RWPE2 (cell line): ENCODE measurements at places on chromosomes 12 and 14.

GRCh38 chr14:21096978-21097635 lies 1.3 kb downstream of the ZNF219 start:
- H3K27ac ChIP-seq: peak overlapping the region; percentile 62
- peaks cover 6% of the 10 kb centered on the region; the same call in 1 of the 2 replicates for H3K36me3 ChIP-seq
- no peaks in the 10 kb centered on the region for H3K27me3 ChIP-seq
- no peak for DNase-seq
- peak overlapping the region; percentile 9 for H3K4me3 ChIP-seq

GRCh38 chr12:98373025-98373554 lies 142.3 kb upstream of the TMPO start:
- no peaks in the 10 kb centered on the region for H3K36me3 ChIP-seq
- H3K4me3 ChIP-seq: no peak overlapping the region
- DNase-seq: no peak
- no peak overlapping the region for H3K27ac ChIP-seq

DNA sequence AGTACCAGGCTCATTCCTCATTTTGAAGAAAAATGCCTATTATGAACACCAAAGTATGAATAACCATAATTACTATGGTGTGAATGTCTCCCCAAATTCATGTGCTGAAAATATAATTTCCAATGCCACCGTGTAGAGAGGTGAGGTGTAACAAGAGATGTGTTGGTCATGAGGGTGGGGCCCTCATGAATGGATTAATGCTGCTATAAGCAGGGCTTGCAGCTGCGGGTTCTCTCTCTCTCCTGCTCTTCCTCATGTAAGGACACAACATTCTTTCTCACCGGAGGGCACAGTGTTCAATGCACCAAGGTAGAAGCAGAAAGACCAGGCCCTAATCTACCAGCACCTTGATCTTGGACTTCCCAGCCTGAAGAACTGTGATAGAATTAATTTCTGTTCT lies 70.0 kb downstream of the TMTC1 start:
- H3K36me3 ChIP-seq: no peaks in the 10 kb centered on the region
- H3K4me1 ChIP-seq: no peaks in the 10 kb centered on the region
- no peak overlapping the region for H3K4me3 ChIP-seq
- H3K27me3 ChIP-seq: no peaks in the 10 kb centered on the region
- H3K27ac ChIP-seq: no peak overlapping the region

GRCh38 chr12:65854629-65855028 lies 30.3 kb downstream of the HMGA2 start:
- no peak overlapping the region for H3K4me3 ChIP-seq
- no peaks in the 10 kb centered on the region for H3K27me3 ChIP-seq
- H3K4me1 ChIP-seq: peaks cover 9% of the 10 kb centered on the region
- H3K27ac ChIP-seq: peak overlapping the region; percentile 36

GRCh38 chr14:76109087-76109880 lies 42.4 kb upstream of the GPATCH2L start:
- H3K27ac ChIP-seq: no peak overlapping the region
- H3K4me1 ChIP-seq: no peaks in the 10 kb centered on the region
- H3K27me3 ChIP-seq: peaks cover 4% of the 10 kb centered on the region
- no peaks in the 10 kb centered on the region for H3K36me3 ChIP-seq
- no peak overlapping the region for H3K4me3 ChIP-seq

DNA sequence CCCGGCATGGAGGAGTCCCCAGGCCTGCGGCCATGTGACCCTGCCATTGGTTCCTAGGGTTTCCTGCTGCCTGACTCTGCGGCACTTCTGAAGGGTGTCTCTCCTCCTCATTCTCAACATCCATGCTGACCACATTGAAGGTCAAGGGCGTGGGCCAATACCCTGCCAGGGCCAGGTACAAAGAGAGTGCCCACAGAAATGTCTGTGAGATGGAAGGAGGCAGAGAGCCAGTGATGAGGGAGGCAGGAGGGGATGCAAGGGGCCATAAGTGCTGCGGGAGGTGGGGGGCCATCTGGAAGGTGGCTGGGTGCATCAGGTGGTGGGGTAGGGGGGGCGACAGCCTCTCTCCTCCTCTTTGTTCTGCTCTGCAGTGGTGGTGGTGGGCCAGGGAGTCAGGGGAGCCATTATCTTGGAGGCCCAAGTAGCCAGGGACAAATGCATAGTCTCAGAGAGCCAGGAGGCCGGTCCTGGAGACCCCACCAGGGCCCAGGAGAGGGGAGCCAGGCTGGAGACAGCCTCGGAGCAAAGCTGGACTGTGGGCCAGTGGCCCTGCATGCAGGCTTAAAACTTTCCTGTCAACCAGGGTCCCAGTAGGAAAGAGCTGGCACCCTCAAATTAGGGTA lies 13.0 kb upstream of the CDC42BPB start:
- peaks cover 33% of the 10 kb centered on the region for H3K4me1 ChIP-seq
- no peaks in the 10 kb centered on the region for H3K27me3 ChIP-seq
- no peaks in the 10 kb centered on the region for H3K36me3 ChIP-seq

DNA sequence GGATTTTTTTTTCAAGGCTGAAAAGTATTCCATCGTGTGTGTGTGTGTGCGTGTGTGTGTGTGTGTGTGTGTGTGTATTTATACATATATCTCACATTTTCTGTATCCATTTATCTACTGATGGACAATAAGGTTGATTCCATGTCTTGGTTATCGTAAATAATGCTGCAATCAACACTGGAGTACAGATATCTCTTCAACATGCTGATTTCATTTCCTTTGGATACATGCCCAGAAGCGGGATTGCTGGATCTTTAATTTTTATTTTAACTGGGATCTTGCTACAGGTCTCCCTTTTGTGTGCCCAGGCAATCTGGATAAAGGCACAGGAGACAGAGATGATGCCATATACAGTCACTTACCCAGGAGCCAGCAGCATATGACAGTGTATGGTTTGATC lies 338.1 kb downstream of the SOX5 start:
- DNase-seq: no peak
- H3K4me3 ChIP-seq: no peak overlapping the region
- no peaks in the 10 kb centered on the region for H3K36me3 ChIP-seq
- no peaks in the 10 kb centered on the region for H3K27me3 ChIP-seq
- no peaks in the 10 kb centered on the region for H3K4me1 ChIP-seq

DNA sequence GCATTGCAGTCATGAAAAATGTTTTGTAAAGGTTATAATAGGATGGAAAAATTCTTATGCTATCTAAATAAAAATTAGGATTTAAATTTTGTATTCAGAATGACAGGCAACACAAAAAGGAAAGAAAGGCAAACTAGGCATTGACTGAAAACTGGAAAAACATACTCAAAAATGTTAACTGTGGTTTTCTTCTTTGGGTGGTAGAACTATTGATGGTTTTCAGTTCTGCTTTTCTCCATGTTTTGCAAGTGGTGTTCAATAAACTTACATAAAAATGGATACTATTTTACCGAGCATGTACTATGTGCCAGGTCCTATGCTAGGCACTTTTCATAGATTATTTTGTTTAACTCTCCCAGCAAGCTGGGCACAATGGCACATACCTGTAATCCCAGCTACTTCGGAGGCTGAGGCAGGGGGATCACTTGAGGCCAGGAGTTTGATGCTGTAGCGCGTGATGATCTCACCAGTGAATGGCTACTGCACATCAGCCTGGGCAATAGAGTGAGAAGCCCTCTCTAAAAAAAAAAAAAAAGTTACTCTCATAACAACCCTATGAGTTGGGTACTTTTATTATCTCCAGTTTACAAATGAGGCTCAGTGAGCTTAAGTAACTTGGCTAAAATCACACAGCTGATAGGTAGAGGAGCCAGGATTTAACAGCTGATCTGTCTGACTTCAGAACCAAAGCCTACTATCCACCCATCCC lies 26.3 kb upstream of the TCP11L2 start:
- H3K36me3 ChIP-seq: no peaks in the 10 kb centered on the region
- no peaks in the 10 kb centered on the region for H3K4me1 ChIP-seq
- H3K27ac ChIP-seq: no peak overlapping the region
- H3K27me3 ChIP-seq: no peaks in the 10 kb centered on the region
- H3K4me3 ChIP-seq: no peak overlapping the region
- DNase-seq: no peak

DNA sequence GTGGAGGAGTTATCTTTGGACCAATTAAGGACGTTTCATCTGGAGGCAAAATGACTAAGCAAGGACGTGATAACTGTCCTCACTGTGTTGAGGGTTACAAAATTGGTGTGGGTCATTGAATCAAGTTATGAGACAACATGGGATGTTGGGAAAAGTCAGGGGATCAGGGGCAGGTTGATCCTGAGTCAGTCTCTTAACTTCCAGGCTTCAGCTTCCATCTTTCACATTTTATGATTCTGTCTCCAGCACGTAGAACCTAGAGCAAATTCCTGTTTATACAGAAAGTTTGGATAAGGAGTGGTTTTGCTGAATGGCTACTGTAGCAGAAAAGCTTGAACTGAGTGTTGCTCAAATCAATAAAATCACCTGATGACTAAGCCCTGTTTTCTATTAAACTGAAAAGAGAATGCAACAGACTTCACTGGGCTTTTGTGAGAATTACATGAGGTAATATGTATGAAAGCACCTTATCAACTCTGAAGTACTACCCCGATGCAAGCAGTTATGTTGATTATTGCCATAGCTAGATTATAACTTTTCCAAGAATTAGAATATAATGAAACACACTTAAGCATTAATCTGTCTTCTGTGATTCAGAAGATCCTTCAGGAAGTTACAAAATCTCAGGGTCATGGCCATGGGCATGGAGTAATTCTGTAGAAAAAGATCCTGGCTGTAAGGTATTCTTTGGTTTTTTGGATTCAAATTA lies 184.8 kb downstream of the ETV6 start:
- no peaks in the 10 kb centered on the region for H3K27me3 ChIP-seq
- peaks cover 16% of the 10 kb centered on the region for H3K4me1 ChIP-seq
- no peak overlapping the region for H3K4me3 ChIP-seq
- DNase-seq: no peak

DNA sequence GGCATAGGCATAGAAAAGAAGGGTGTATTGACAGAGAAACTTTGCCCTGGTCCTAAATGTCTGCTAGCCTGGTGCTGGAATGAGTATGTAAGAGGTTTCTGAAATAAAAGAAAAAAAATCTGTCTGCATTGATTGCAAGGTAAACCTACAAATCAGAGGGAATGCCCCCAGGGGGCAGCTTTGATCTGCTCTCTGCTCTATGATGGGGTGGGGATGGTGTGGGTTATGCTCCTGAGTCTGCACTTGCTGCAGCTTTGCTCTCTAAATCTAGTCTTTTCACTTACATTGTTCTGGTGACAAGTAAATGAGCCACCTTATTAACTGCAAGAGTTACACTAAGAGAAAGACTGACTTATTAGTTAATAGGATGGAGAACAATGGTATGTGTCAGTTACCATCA lies 468.4 kb upstream of the STXBP6 start:
- no peaks in the 10 kb centered on the region for H3K27me3 ChIP-seq
- no peak for DNase-seq
- H3K36me3 ChIP-seq: no peaks in the 10 kb centered on the region
- H3K4me3 ChIP-seq: no peak overlapping the region
- no peaks in the 10 kb centered on the region for H3K4me1 ChIP-seq

GRCh38 chr14:50822501-50823042 lies 8.4 kb downstream of the NIN start:
- H3K4me3 ChIP-seq: no peak overlapping the region
- H3K27ac ChIP-seq: no peak overlapping the region
- no peak for DNase-seq
- no peaks in the 10 kb centered on the region for H3K27me3 ChIP-seq
- peaks cover 4% of the 10 kb centered on the region; the same call in 1 of the 2 replicates for H3K36me3 ChIP-seq
- H3K4me1 ChIP-seq: peaks cover 14% of the 10 kb centered on the region
